ENCODE measurements at places on chromosomes 2 and 18.

- DNase-seq, result no peak
Measured at GRCh38 chr18:28039078-28039477, 137.9 kb downstream of the CDH2 start.

DNA sequence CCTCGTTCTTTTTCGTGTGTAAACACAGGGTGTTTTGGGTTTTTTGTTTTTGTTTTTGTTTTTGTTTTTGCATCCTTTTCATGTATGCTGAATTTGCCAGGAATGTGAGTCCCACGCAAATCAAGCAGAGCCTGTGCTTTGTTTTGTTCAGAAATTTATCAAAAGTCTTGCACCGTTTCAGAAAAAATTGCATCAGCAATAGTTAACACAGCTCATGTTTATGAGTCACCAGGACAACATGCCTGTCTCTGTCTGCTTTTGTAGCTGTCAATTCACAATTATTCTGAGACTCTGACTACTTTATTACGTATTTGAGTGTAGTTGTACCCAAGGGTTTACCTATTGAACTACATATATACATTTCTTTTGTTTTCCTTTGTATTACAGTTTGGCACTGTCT is 38.3 kb downstream of the MRPL44 start:
- no peak for DNase-seq

- no peak for DNase-seq
Measured at GRCh38 chr2:182072861-182073260, 87.2 kb downstream of the PPP1R1C start.

GRCh38 chr2:142825861-142826260 is 51.6 kb upstream of the KYNU start:
- no peak for DNase-seq

- no peak for DNase-seq
Measured at GRCh38 chr18:22391407-22392345, 26.0 kb downstream of the CTAGE1 start.

- DNase-seq, result no peak
Measured at GRCh38 chr2:73083886-73084800, 12.6 kb upstream of the SFXN5 start.

DNA sequence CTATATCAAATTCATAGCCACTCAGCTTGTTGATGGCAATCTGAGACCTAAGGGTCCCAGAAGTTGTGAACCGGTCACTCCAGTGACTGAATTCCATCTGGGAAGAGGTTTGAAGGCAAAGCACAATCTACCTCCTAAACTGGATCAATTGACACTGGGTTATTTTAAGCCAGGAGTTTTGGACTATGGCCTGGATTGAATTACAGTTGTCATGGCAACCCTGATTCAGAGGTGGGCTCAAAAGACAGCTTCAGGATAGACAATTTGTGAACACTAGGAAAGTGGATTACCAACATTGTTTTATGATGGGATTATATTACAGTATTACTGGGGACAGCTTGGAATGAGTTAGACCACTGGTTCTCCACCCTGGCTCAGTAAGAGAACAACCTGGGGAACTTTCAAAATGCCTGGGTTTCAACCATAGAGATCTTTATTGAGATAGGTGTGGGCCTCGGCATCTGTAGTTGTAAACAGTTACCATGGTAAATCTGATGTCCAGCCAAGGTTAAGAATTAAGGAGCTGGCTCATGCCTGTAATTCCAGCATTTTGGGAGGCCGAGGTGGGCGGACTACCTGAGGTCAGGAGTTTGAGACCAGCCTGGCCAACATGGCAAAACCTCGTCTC is 58.8 kb downstream of the MFSD6 start:
- no peak for DNase-seq

GRCh38 chr2:43152741-43153647 is 73.4 kb downstream of the ZFP36L2 start:
- no peak for DNase-seq

DNA sequence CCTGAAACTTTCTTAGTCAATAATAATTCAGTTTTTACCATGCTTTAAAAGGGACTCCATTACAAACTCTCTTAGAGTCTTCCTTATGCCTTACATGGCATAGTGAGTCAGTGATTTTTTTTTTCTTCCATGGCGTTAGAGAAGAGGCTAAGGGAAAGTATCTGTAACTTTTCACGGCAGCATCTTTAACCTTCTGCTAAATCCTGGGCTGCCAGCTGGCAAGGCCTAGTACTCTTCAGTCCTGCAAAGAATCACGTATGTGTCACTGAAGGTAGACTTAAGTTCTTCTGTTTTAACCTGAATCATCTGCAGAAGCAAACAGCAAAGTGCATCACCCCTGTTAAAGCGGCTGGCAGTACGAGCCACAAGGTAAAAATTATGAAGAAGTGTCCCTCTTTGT is 286.3 kb upstream of the FN1 start:
- DNase-seq, result no peak

GRCh38 chr2:238187618-238188548 is 15.6 kb downstream of the ILKAP start:
- no peak for DNase-seq

DNA sequence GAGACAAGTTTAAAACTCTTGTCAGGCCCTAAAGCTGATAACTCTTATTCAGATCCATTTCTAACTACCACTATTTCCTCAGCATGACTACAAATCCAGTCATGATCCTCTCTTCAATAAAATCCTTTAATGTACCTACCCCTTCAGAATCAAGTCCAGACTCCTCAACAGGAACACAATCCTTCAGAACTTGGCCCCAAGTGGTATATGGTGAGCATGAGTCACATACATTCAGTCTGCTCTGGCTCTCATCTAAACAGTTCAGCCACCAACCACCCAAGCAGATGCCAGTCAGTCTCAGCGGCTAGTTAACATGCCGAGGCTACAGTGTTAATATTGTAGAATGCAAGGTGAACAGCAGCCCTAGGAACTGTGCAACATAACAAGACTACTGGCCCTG is 9.7 kb downstream of the LMAN2L start:
- DNase-seq, result no peak

DNA sequence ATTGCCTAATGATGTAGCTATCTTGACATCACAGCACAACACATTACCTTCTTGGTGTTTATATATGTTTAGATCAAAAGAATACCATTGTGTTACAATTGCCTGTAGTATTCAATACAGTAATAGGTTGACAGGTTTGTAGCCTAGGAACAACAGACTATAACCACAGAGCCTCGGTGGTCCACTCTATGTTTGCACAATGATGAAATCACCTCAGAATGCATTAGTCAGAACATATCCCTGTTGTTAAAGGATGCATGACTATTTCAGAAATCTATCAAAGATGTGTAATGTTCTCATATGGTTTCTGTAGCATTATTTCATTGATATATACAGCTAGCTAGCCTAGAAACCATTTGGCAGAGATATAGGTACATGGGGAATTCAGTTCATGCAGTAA is 8.9 kb downstream of the METTL5 start:
- no peak for DNase-seq

DNA sequence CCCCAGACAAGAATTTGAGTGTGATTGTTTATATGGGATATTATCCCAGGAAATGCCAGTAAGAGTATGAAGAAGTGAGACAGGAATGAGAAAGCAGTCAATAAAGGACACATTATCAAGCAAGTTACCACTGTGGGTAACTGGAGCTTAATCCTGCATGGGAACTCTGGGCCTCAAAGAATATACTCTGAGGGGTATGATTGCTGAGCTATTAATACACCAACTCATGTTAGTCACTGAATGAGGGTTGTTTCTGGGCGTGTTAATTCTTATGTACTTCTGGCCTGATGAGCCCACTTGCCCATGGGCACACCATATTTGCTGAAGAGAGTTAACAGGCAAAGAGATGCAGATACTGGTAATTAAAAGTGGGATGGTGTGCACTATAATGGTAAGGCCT is 26.6 kb upstream of the PAIP2B start:
- no peak for DNase-seq

GRCh38 chr2:108637304-108637669 is 82.0 kb upstream of the RANBP2 start:
- no peak for DNase-seq
